ENCODE measurements at places on chromosomes 12 and 14.
A peak's percentile ranks its signal among the peaks of the same experiment; 100 is the strongest.

DNA sequence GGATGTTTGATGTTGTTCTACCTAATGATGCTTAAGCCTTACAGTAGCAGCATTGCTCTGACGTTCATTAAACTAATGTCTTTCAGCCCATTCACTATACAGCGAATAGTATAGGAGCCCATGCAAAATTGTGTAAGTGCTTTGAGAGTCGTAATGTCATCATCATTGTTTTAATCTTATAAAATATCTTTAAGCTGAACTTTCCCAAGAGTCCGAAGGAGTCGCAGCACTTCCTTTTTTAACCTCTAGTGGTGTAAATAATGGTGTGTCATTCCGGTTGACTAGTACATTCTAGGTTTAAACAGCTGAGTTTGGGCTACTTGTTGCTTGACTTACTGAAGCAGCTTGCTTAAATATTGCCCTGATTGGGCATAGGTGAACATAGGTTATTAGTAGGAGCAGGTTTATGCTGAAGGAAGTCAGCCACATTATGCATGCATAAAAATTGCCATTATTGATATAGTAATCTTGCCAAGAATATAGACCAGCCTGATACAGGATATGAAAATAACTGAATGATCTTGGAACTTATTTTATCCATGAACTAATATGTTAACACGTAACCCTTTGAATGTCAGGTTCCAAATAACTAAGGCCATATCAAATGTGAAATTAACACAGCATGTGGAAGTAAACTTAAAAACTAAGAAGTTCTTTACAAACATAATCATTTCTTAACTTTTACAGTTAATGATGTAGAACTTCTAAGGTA, 2.6 kb downstream of the WNK1 start:
- DNase-seq, result no peak

GRCh38 chr12:101781834-101782233, 42.6 kb upstream of the SYCP3 start:
- no peak for DNase-seq

GRCh38 chr14:71399057-71399487, 491.8 kb downstream of the PCNX1 start:
- no peak for DNase-seq

- no peak for DNase-seq
Measured at GRCh38 chr12:88001327-88001726, 27.9 kb downstream of the C12orf50 start.

- no peak for DNase-seq
Measured at GRCh38 chr12:17992002-17992656, 97.9 kb downstream of the RERGL start.

GRCh38 chr12:19158923-19159322, 29.4 kb downstream of the PLEKHA5 start:
- DNase-seq, result no peak

GRCh38 chr14:49991491-49991890, 98.6 kb downstream of the ARF6 start:
- no peak for DNase-seq

- DNase-seq, result peak; percentile 45
Measured at GRCh38 chr12:130120012-130120805, 42.1 kb upstream of the FZD10 start.

GRCh38 chr14:98101323-98101722, 1170.7 kb downstream of the BCL11B start:
- DNase-seq, result no peak

- DNase-seq, result no peak
Measured at GRCh38 chr12:94230357-94230905, 82.1 kb downstream of the PLXNC1 start.

DNA sequence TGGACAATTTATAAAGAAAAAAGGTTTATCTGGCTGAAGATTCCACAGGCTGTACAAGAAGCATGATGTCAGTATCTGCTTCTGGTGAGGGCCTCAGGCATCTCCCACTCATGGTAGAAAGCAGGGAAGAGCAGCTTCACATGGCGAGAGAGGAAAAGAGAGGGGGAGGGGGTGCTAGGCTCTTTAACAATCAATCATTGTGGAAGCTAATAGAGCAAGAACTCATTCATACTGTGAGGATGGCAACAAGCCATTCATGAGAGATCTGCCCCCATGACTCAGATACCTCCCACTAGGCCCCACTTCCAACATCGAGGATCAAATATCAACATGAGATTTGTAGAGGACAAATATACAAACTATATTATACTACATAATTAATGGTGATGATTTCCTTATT, 361.9 kb upstream of the FAR2 start:
- no peak for DNase-seq

- DNase-seq, result peak; percentile 62
Measured at GRCh38 chr14:75315144-75315543, 36.5 kb downstream of the FOS start.

DNA sequence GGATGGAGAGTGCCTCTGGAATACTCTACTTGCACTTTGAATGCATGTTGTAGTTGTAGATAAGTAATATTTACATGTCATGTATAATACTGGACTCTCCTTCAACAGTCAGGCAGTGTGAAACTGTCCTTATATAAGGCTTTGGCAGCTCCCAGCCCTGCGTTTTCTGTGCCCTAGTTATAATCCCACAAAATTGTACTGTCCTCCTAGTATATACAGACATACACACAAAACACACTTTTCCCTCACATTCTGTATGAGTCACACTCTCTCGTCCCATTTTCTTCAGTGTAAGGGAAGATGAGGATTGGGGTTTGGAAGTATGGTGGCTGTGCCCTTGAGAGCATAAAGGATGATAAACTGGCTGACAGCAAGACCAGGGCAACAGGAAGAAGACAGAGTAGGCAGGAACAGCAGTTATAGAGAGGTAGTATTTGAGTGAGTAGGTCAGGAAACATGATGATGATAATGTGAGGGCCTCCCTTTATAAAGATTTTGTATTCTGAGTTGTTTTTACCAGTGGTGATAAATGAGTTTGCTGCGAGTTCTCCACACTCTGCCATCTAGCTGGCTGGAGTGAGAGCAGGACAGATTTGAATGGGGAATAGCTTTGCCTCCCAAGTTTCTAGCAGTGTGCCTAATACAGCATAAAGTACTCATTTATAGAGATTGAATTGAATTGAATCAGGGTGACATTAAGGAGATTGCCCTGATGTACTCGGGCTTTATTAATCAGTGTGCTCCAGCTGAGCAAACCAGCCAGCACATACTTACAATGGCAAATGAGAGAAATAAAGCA, 5.0 kb downstream of the CREBL2 start:
- no peak for DNase-seq

DNA sequence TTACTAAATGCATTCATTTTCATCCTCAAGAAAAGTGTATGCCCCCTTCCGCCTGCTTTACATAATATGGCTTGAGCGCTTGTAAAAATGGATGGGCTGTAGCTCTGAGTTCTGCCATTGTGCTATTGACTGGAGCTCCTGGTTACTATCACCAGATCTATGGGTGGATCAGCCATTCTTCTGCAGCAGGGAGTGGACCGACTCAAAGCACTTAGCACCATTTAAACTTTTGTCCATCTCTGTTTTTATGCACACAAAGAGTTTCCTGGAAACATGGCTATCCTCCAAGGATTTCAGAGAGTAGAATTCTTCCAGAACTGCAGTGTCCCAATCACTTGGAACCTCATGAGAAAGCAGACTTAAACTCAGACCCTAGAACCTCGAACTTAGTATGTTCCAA, 4.5 kb upstream of the NUMB start:
- no peak for DNase-seq

GRCh38 chr14:75230140-75230792, 48.4 kb upstream of the FOS start:
- DNase-seq, result no peak

DNA sequence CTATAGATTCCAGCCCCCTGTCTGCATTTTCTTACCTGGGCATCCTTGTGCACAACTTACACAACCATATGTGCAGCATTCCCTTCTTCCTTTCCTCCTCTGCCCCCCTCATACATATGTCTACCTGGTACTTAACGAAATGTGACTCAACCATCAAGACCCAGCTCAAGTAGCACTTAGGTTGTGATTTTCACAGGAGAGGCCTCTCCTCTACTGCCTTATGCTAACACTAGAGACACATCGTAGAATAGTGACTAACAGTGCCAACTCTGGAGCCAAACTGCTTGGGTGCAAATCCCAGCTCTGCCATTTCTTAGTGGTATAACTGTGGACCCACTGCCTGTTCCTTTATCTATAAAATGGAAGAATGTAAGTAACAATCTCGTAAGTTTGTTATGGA, 24.1 kb upstream of the PLEKHA5 start:
- DNase-seq, result no peak

- no peak for DNase-seq
Measured at GRCh38 chr14:105220699-105221597, 27.4 kb upstream of the BTBD6 start.

- peak; percentile 56 for DNase-seq
Measured at GRCh38 chr14:90426663-90427062, 29.8 kb downstream of the CALM1 start.

DNA sequence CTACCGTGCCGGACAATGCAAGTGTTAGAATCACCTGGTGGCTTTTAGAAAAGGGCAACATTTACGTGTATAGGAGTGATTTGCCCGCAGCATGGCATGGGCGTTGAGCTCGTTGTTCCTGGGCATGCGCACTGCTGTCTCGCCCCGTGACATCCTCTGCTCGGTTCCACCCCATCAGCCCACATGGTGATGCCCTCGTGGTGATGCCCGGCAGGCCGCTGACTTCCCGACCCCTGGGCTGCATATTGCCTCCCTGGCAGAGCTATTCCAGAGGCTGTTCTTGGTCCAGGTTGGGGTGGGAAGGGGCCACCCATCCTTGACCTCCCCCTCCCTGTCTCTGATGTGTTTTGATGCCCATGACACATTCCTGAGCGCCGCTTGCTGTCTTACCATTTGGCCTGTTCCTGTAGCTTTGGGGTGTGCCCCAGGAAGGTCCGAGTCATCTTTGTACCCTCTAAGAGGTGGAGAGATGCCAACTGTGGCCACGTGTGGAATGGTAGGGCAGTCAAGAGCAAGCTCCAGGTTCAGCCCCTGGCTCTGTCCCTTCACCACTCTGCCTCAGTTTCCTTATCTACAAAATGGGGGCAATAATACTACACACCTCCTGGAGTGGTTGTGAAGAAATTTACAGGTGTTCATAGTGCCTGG, 4.8 kb downstream of the HIP1R start:
- DNase-seq, result no peak

- DNase-seq, result no peak
Measured at GRCh38 chr14:34348592-34348991, 113.4 kb downstream of the SPTSSA start.

DNA sequence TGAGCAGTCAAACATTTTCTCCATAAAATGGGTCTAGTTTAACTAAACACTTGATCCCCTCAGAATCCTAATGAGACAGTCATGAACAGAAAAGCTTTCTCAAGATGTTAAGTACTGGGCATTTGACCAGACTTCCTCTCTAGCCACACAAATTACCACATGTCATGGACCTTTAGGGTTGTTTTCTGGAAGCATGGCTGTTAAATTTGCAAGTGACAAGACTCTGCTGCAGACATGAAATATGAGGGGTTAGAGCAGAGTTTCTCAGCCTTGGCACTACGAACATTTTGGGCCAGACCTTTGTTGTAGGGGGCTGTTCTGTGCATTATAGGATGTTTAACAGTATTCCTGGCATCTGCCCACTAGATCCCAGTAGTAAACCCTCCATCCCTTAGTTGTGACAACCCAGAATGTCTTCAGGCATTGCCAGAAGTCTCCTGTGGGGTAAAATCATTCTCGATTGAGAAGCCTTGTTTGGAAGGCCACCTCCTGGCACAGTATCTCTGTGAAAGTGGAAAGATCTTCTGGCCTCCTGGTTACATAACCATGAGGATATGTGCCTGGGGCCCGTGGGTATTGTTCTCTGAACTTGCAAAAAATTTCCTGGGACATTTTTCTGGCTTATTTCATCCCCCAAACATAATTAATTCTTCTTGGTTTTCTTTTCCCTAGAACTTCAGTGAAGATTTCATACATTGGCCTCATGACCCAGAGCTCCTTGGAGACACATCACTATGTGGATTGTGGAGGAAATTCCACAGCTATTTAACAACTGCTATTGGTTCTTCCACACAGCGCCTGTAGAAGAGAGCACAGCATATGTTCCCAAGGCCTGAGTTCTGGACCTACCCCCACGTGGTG, 4.3 kb downstream of the TMEM106C start:
- DNase-seq, result peak; percentile 55

- DNase-seq, result no peak
Measured at GRCh38 chr12:94990222-94990621, 13.3 kb downstream of the NDUFA12 start.

DNA sequence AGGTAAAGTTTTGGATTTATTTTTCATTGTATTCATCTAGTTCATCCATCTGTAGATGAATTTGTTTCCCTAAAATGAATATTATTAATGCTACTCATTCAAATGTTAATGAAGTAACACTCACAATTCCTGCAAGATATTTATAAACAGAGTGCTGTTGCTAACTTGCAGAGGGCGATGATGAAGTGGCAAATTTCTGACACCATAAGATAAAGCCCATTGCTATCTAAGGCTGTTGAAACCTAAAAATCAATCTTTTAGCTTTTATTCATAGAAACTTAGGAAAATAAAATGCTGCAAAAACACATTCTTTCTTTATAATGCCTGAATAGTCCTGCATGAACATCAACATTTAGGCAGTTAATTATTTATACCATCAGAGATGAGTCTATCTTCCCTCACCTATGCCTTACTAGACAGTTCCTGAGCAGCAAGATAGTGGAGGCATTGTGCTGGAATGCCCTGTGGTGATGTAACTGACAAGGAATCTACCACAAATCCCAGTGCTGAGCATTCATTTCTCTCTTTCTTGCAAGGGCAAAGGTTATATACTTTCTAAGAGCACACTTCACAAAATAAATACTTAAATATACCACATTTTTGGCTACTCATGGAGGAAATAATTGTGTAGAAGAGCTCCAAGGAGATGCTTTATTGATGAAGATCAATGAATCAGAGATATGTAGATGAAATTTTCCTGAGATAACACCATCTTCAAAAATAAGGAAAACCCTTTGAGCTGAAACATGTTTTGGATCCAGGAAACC, 57.6 kb downstream of the LMNTD1 start:
- DNase-seq, result no peak

DNA sequence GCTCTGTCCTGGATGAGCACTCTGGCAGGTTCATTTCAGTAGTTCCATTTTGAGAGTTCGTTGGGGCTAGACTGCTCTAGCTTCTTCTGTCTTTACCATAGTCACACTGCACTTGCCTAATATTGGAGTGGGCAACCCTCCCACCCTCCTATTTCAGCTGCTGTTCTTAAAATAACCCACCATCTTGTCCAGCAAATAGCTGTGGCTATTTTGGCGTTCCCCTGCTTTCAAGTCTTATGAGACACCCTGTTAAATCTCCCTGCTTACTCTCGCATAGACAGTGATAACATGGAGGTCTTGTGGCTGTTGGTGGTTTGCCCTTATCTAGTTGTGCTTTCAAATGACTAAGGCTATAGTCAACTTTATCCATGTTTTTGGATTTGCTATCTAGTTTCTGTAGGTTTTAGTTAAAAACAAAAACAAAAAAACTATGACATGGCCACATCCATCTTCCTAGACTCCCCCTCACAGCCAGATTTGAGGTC, 65.5 kb downstream of the LRP6 start:
- no peak for DNase-seq

GRCh38 chr12:70290116-70290515, 46.9 kb downstream of the CNOT2 start:
- no peak for DNase-seq
